Activated T-helper 9 cell treated with anti-CD3 and anti-CD28 coated beads, Interleukin-2, amount 50 U/mL, for 16 hours (primary cell): ENCODE measurements at places on chromosomes 1 and 21.

DNA sequence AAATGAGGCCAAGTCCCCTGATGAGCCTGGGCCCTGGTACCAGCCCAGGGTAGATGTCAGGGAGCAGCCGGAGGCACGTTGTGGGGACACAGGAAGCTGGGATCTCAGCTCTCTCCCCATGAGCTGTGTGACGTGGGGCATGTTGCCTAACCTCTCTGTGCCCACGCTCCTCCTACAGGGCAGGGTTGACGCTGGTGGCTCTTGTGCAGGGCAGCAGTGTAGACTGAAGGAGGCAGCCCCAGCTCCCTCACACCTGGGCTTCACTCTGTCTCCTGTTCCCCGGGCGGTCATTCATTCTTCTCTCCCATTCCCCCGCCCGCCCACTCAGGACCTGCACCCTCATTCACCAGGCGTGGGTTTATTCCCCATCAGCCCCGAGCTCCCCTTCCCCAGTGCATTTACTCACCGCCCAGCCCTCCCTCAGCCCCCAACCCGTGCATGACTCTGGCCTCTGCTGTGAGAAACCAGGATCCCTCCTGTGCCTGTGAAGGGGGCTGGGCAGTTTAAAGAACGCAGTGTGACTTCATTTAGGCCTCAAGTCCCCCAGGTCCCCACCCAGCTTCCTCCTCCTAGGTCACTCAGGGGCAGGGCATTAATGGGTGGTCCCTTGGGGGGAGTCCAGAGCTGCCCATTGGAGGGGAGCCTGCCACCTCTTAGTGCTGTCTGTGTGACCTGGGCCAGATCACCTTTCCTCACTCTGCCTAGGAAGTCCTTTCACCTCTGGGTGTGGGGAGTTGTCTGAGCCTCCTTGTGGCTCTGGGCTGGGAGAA is 285.7 kb downstream of the PTPRU start:
- no peak for DNase-seq

- no peak for DNase-seq
Measured at GRCh38 chr1:210978316-210978973, 155.5 kb downstream of the KCNH1 start.

GRCh38 chr1:162649583-162649982 is 17.3 kb downstream of the DDR2 start:
- DNase-seq = no peak

DNA sequence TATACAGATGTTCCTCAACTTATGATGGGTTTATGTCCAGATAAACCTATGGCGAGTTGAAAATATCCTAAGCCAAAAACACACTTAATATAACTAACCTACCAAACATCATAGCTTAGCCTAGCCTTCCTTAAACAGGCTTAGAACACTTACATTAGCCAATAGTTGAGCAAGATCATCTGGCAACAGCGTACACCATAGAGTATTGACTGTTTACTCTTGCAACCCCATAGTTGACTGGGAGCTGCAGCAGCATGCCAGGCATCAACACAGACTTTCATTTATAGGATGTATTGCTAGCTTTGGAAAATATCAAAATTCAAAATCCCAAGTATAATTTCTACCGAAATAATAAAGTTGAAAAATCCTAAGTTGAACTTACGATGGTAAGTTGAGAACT is 5.5 kb upstream of the LCE2D start:
- DNase-seq = no peak

DNA sequence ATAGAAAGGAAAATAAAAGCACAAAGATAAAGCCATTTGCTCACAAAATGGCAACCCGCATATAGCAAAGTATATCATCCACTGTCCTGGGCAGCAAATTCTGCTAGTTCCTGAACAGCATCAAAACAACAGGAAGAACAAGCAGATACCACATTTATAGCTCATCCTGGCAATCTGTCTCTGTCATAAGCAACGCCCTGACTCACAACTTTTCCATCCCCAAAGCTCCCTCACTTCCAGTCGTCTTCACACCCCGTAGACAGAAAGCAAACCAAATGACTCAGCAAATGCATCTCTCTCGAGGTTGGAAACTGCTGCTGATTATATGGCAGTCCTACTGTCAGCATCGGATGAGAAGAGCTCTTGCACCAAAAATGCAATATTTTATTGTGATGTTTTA is 65.8 kb downstream of the AK5 start:
- DNase-seq = no peak

GRCh38 chr1:98926597-98926996 is 78.1 kb downstream of the PLPPR5 start:
- DNase-seq = no peak

- no peak for DNase-seq
Measured at GRCh38 chr1:158037866-158038359, 44.5 kb downstream of the KIRREL1 start.

DNA sequence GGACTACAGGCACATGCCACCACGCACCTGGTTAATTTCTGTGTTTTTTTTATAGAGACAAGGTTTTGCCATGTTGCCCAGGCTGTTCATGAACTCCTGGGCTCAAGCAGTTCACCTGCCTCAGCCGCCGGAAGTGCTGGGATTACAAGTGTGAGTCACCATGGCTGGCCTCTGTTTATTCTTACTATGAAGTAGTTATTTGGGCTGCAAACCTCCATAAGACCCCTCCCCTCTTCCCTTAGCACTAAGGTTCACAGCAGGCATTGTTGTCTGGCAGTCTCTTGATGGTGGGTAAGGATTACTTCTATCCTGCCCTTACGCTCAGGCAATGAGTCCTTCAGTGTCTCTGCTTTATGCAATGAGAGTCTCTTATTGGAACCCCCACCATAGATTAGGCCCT is 51.8 kb downstream of the ANGPTL1 start:
- no peak for DNase-seq

- no peak for DNase-seq
Measured at GRCh38 chr1:205258261-205258691, 30.5 kb downstream of the TMCC2 start.

- DNase-seq = no peak
Measured at GRCh38 chr1:40711465-40712404, 20.2 kb downstream of the NFYC start.

- no peak for DNase-seq
Measured at GRCh38 chr1:112646225-112646624, 26.6 kb downstream of the CAPZA1 start.

DNA sequence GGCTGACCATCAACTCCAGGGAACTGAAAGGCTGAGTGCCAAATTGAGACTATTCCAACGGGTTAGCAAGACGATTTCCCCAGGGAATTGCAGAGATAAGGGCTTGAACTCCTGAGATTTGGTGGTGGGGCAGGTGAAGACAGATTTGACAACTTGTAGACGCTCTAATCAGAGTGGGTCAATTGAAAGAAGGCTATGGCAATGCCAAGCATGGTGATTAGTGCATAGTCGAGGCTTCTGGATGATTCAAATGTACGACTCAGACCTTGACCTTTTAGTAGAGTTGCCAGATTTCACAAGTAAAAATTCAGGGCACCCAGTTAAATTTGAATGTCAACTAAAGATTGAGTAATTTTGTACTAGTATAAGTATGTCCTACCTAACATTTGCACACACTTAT is 302.1 kb upstream of the SPAG17 start:
- no peak for DNase-seq

DNA sequence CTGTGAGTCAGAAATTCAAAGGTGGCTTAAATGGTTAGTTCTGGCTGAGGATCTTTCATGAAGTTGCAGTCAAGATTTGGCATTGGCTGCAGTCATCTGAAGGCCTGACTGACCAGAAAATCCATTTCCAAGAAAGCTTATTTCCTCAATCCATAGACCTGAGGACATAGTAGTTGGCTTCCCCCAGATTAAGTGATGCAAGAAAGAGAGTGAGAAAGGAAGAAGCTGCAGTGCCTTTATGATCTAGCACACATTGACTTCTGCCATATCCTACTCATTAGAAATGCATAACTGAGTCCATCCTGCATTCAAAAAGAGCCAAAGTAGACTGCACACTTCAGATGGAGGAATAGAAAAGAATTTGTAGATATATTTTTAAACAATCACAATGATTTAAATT is 222.6 kb downstream of the COL24A1 start:
- no peak for DNase-seq
